Motor neuron (in vitro differentiated cells): ENCODE measurements at places on chromosomes 7 and 10. TPM values are rescaled to one million over a fixed set of nuclear protein-coding genes. Genes with fewer than 3 reads are reported as not detected.

TLX1 gene
- 0.10 and 2.8 TPM in 2 replicates for total RNA-seq

BMPER gene
- total RNA-seq, result 10.4 and 12.1 TPM in 2 replicates

NEURL1 gene
- total RNA-seq, result 9.5 and 11.7 TPM in 2 replicates

ASCC1 gene
- total RNA-seq, result 38.1 and 41.1 TPM in 2 replicates

STAMBPL1 gene
- total RNA-seq, result 14.2 and 16.4 TPM in 2 replicates

PPP1R3C gene
- 25.8 and 31.9 TPM in 2 replicates for total RNA-seq

MMD2 gene
- not detected in 2 replicates for total RNA-seq

SLC18A3 gene
- total RNA-seq, result 0.10 and 0.22 TPM in 2 replicates

DUS4L gene
- 5.9 and 10.3 TPM in 2 replicates for total RNA-seq

CPXM2 gene
- 0.05 TPM in 1 of 2 replicates, not detected in the other for total RNA-seq

AGK gene
- 27.7 and 34.9 TPM in 2 replicates for total RNA-seq

HGF gene
- total RNA-seq, result 0.05 and 0.29 TPM in 2 replicates

PIP gene
- total RNA-seq, result not detected in 2 replicates

WDR91 gene
- total RNA-seq, result 7.6 and 8.3 TPM in 2 replicates

C10orf67 gene
- total RNA-seq, result 0.22 and 0.50 TPM in 2 replicates
